Thoracic aorta (tissue), 2 donors: ENCODE measurements at places on chromosomes 2 and 18.

DNA sequence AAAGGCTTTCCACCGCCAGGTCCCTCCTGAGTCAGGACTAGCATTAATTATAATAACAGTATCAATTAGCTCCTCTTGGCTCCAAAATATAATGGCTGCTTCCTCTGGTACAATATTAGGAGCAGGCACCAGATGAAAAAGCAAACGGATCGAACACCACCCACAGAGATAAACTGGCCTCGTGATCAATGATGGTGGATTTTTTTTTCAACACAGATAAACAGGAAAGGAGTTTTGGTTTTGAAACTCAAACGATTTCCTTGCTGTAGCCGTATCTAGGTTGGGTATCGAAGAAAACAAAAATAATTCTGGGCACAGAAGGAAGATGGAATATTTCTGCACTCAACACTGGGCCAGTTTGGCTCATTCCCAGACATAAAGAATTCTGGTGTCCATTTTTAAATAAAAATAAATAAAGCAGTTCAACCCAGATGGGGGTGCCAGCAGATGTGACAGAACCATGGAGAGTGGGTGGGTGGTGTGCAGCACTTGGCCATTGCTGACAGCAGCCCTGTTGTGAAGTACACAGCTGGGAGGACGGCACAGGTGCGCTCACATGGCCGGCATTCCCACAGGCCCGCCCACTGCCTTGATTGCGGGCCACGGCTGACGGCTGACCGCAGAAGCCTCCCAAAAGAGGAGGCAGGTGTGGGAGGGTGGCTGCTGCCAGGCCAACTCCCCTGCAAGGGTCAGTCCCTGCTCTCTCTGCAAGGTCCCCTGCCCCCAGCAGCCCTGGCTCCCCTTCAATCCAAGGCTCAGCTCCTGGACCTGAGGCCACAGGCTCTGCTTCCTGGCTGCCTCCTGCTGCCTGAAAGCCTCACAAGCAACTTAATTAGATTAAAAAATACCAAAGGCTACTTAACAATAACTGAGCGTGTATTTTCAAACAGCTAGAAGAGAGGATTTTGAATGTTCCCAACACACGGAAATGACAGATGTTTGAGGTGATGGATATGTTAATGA is 351.9 kb upstream of the ID2 start:
- no peak for DNase-seq

GRCh38 chr2:134540990-134541389 is 177.8 kb downstream of the TMEM163 start:
- DNase-seq: no peak

DNA sequence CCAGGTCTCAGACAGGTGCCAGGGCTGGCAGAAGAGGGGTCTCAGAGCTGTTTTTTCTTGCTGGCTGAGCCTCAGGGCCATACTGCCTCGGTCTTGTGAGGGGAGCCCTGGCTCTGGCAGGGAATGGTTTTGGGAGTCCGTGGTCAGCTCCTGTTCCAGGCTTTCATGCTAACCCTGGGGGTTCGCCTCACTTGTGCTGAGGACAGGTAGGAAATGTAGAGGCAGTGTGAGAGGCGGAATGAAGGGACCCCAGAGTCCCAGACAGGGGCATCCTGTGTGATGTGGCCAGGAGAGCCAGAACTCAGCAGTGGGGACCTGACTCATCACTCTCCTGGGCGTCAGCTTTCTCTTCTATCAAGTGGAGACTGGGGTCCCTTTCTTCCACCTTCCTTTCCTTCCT is 5.7 kb upstream of the CELF4 start:
- no peak for DNase-seq

- DNase-seq: no peak
These were observed 193.2 kb upstream of the TWIST2 start for GRCh38 chr2:238654479-238655197.

- no peak for DNase-seq
These were observed 221.6 kb downstream of the VAPA start for GRCh38 chr18:10135302-10135926.
